ENCODE measurements at places on chromosomes 4 and X. TPM values are rescaled to one million over a fixed set of nuclear protein-coding genes. Genes with fewer than 3 reads are reported as not detected.

Gene FGD1
- total RNA-seq: 4.7 TPM

DNA sequence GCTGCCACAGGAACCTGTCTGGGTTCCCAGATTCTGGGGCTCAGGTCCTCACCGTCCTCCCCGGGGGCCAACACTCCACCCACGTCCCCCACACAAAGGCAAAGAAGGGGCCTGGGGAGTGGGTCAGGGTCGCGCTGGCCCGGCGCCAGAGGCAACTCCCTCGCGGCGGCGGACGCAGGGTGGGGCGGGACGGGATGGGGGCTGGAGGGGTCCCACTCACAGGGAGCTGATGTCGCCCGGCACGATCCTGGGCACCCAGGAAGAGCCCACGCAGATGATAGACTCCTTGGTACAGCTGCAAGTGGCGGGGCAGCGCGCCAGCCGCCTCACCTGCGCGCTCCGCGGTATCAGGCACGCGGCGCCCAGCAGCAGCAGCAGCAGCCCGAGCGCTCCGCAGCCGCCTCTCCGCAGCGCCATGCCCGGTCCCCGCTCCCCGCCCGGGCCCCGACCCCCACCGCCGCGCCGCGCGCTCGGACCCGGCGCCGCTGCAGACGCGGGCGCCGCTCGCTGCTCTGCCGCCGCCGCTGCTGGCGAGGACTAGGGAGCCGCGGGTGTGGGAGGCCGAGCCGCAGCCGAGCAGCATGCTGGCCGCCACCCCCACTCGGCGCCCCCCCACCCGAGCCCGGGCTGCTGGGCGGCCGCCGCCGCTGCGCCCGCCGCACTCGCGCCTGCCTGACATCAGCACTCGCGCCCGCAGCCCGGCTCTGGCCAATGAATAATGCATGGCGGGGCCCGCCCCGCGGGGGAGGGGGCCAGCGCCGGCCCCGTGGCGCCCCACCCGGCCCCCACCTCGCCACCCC, at the start of gene LGI2:
TSS of gene LGI2 (minus strand) at position 670 of the 800 bp plus-strand sequence. CDS start at position 417, 253 bp downstream.
- no peaks in the 10 kb centered on the region for H3K36me3 ChIP-seq
- H3K27ac ChIP-seq: no peak within 1 kb of the TSS
- H3K4me3 ChIP-seq: peak within 1 kb of the TSS; percentile 14
- H3K27me3 ChIP-seq: no peaks in the 10 kb centered on the region
- H3K4me1 ChIP-seq: peaks cover 11% of the 10 kb centered on the region

DNA sequence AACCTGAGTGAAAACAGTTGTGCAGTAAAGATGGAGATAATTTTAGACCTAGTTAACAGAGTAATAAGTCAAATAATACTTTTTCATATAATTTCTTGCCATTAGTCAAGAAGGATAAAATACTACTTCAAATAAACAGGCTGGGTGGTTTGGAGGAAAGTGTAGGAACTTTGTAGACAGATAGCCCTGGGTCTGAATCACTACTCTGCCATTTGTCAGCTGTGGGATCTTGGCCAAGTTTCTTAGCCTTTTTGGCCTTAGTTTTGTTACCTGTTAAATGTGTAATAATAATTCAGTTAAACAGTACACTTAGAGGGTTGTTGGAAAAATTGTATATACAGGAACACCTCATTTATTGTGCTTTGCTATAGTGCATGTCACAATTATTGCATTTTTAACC, 163.7 kb downstream of the NPNT start:
- DNase-seq: no peak
- H3K4me3 ChIP-seq: no peak overlapping the region
- H3K27me3 ChIP-seq: no peaks in the 10 kb centered on the region
- no peak overlapping the region for H3K27ac ChIP-seq

DNA sequence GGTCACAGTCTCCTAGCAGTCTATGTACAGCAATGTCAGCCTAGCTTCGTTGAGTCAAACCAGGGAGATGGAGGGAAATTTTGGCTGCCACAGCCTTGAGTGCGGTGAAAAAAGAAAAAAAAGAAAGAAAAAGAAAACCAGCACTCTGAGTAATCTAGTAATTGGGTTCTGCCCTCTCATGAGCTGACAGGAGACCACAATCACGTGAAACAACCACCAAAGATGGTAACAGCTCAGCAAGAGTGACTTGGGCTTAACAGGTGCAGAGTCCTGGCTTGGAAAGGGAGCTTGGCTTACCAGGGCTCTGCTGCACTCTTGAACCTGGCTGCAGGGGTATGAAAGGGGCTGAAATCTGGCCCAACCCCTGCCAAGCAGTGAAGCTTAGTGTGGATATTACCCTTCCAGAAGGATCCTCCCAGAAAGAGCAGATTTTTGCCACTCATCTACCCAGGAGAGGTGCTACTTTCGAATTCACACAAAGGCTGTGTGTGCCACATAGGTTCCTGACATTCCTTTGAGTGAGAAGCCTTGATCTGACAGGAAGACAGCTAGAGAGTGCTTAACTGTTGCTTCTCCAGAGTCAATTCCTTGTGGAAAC, 350.3 kb downstream of the PTTG2 start:
- no peak overlapping the region for H3K4me3 ChIP-seq
- no peak for DNase-seq
- H3K27me3 ChIP-seq: no peaks in the 10 kb centered on the region
- no peaks in the 10 kb centered on the region for H3K36me3 ChIP-seq
- H3K27ac ChIP-seq: no peak overlapping the region

DNA sequence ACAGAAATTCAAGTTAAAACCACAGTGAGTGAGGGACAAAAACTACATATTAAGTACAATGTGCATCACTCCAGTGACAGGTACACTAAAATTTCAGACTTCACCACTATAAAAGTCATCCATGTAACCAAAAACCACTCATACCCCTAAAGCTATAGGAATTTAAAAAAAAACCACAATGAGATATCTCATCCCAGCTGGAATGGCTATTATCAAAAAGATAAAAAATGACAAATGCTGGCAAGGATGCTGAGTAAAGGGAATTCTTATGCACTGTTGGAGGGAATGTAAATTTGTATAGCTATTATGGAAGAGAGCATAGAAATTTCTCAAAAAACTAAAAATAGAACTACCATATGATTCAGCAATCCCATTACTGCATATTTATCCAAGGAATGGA, 171.1 kb downstream of the HHIP start:
- no peaks in the 10 kb centered on the region for H3K4me1 ChIP-seq
- no peaks in the 10 kb centered on the region for H3K27me3 ChIP-seq
- no peak overlapping the region for H3K27ac ChIP-seq
- H3K4me3 ChIP-seq: no peak overlapping the region
- no peaks in the 10 kb centered on the region for H3K36me3 ChIP-seq
- no peak for DNase-seq

Gene MAOB
- total RNA-seq: 2.8 TPM

DNA sequence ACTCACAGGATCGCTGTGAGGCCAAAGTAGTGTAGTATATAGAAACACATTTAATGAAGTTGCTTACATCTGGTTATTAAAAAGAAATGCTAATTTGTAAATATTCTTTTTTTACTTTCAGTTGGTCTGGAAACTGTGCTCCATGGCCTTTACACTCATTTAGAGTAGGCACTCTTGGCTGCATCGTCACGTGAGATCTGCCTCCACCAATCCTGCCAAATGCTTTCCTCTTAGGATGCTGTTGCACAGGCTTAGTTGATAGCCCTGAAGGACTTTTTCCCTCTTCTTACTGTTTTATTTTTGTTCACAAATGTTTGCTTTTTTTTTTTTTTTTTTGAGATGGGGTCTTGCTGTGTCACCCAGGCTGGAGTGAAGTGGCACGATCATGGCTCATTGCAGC, 6.3 kb downstream of the CPE start:
- no peak overlapping the region for H3K27ac ChIP-seq
- H3K4me1 ChIP-seq: peaks cover 12% of the 10 kb centered on the region
- no peak overlapping the region for H3K4me3 ChIP-seq

DNA sequence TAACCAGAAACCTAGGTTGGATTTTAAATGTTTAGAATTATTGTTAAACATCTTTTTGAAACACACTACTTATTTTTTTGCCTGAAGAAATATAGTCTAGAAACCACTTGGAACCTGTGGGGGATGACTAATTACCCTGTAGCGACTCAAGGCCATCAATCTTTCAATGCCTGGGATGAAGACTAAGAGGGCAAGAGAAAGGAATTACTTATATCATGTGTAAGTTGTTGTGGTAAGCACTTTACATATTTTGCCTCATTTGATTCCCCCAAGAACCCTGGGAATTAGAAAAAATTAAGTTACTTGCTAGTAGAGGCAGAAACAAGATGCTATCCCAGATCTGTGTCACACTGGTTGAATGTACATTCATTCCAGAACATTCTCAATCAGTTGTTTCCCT, 170.9 kb upstream of the GRIA3 start:
- no peak overlapping the region for H3K27ac ChIP-seq
- no peaks in the 10 kb centered on the region for H3K27me3 ChIP-seq
- H3K36me3 ChIP-seq: no peaks in the 10 kb centered on the region

DNA sequence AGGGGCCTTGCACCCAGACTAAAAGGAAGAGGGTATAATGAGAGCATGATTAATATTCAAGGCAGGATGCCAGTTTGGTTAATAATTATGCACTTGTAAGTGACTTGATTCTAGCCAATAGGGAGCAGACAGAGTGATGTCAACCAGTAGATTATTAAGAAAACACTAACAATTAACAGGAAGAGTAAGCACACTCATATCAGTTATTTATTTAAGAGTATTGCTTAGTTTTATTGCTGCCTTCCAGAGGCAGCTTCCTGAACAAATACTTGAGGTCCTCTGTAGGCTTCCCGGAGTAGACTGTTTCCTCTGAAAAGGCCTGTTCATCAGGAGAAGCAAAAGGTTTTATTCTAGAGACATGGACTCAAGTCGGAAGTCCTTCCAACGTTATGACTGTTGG, 129.1 kb upstream of the AFF2 start:
- no peak for DNase-seq
- H3K4me1 ChIP-seq: no peaks in the 10 kb centered on the region
- no peak overlapping the region for H3K4me3 ChIP-seq
- no peaks in the 10 kb centered on the region for H3K27me3 ChIP-seq
- H3K36me3 ChIP-seq: no peaks in the 10 kb centered on the region

Gene GRIA2
- 1.1 TPM for total RNA-seq

Gene USP11
- total RNA-seq: 61.9 TPM

Gene CSAG2
- not detected for total RNA-seq

Gene SHISA3
- 3.1 TPM for total RNA-seq

Data from thyroid gland (tissue), 4 donors.